Sigmoid colon (tissue), 7 donors: ENCODE measurements at places on chromosomes 13 and 19. TPM values are rescaled to one million over a fixed set of nuclear protein-coding genes. Genes with fewer than 3 reads are reported as not detected.

GRCh38 chr19:40524133-40524549, 52.5 kb upstream of the SHKBP1 start:
- H3K4me3 ChIP-seq: no peak overlapping the region
- H3K27ac ChIP-seq: no peak overlapping the region
- DNase-seq: no peak
- peaks cover 31% of the 10 kb centered on the region for H3K27me3 ChIP-seq
- H3K36me3 ChIP-seq: no peaks in the 10 kb centered on the region

GRCh38 chr19:38139122-38139521, 84.9 kb downstream of the DPF1 start:
- no peak overlapping the region for H3K27ac ChIP-seq
- no peaks in the 10 kb centered on the region for H3K36me3 ChIP-seq
- no peaks in the 10 kb centered on the region for H3K27me3 ChIP-seq
- no peak overlapping the region for H3K4me3 ChIP-seq
- H3K4me1 ChIP-seq: no peaks in the 10 kb centered on the region
- DNase-seq: no peak

DNA sequence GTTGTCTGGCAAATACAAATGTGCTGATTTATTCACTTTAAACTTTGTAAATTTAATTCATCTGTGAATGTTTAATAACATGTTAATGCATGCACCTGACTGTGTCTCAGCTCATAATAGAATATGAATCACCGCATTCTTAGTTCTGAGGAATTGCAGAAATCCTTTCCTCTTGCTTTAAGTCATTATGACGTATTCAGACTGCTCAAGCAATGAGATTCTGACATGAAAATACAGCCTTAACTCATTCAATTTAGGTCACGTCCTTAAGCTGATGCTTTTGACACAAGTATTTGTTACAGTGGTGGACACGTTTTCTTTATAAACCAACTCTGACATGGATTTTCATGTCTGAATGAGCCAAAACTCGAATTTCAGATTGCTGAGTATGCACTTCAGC, 541.0 kb upstream of the KLF12 start:
- H3K4me1 ChIP-seq: no peaks in the 10 kb centered on the region
- no peaks in the 10 kb centered on the region for H3K27me3 ChIP-seq
- H3K4me3 ChIP-seq: no peak overlapping the region
- no peak overlapping the region for H3K27ac ChIP-seq
- no peak for DNase-seq

SLC25A42 gene
- total RNA-seq: 6.8 TPM

BST2 gene
- total RNA-seq: 81.0 TPM
